GM23338 (cell line): ENCODE measurements at places on chromosomes 2 and 18.

DNA sequence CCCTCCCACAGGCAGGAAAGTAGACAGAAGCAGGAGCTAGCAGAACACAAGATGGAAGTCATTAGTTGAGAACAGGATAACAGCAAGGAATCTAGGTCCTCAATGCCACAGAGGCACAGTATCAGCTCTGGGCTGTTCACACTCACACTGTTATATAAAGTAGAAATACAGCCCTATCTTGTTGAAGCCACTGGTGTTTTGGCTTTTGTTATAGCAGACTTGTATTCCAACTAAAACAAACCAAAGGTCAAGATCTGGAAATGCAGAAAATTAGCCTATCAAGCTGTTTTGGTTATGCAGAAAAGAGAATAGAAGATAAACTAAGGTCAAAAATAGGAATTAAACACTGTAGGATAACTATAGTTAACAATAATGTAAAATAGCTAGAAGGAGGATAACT, 37.5 kb upstream of the L3MBTL4 start:
- no peak for DNase-seq

GRCh38 chr2:19442731-19443130, 84.3 kb upstream of the OSR1 start:
- no peak for DNase-seq

DNA sequence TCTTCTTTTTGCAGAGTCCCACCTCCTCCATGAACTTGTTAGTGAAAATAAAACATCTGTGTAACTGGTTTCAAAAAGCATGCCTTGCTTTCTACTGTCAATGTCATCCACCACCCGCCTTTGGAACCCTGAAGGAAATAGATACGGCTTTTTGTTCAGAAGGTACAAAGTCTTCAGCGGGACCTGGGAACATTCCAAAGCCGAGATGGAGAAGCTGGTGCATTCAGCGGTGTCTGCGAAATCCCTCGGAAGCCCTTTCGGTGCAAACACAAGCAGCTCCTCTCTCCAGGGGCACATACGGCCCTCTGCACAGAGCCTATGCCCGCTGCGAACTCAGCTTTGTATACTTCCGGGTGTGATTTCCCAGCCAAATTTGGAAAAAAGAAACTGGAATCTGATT, 555.8 kb upstream of the SALL3 start:
- no peak for DNase-seq

DNA sequence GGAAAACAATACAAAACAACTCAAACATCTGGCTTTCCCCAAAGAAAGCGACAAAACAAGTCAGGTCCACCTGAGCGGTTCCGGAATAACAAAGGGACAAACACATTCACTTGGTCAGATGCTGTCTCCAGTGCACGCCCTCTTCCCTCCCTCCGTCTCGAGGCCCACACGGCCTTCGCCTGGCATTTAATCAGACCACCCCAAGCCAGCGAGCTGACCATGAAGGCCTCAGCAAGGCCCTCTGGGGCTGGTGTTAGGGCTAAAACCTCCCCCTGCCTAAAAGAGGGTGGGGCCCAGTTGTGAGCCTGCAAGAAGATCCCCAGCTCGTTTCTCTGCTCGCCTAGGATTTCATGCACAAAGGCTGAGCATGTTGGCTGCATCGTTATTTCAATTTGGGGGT, 180.3 kb downstream of the EIPR1 start:
- no peak for DNase-seq

- DNase-seq: no peak
These were observed 76.9 kb downstream of the KLF7 start for GRCh38 chr2:207088839-207089238.

GRCh38 chr2:143994961-143995360, 525.0 kb downstream of the ZEB2 start:
- no peak for DNase-seq

DNA sequence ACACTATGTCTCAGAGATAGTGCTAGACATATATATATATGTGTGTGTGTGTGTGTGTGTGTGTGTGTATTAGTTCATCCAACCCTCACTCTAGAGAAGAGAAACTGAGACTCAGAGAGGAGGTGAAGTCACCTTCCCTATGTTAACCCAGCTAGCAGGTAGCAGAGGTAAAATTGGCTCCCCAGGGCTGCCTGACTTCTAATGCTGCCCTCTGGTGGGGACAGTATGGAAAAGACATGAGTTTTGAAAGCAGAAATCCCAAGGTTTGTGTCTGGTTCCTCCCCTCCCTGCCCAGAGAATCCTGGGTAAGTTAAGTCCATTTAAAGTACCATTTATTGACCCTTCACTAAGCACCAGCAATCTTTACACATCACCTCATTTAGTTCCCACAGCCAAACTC, 137.7 kb downstream of the THNSL2 start:
- peak; percentile 78 for DNase-seq

GRCh38 chr2:174840436-174840835, 76.2 kb upstream of the CHRNA1 start:
- no peak for DNase-seq

DNA sequence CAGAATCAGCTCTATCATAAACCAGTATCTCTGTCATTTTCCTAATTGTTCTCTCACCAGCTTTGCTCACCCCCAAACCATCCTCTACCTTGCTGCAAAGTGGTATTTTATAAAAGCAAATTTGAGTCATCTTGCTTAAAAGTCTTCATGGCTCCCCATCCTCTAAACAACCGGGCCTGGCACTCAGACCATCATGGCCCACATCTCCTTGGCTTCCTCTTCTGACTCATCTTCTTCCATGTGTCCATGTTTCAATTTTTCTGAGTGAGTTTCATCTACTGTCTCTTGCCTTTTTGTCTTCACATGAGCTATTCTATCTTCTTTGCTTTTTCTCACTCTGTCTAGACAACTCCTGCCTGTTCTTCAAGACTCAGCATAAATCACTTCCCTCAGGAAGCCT, 58.6 kb downstream of the LHCGR start:
- no peak for DNase-seq

GRCh38 chr2:207167099-207167923, 1.6 kb upstream of the KLF7 start:
- no peak for DNase-seq

DNA sequence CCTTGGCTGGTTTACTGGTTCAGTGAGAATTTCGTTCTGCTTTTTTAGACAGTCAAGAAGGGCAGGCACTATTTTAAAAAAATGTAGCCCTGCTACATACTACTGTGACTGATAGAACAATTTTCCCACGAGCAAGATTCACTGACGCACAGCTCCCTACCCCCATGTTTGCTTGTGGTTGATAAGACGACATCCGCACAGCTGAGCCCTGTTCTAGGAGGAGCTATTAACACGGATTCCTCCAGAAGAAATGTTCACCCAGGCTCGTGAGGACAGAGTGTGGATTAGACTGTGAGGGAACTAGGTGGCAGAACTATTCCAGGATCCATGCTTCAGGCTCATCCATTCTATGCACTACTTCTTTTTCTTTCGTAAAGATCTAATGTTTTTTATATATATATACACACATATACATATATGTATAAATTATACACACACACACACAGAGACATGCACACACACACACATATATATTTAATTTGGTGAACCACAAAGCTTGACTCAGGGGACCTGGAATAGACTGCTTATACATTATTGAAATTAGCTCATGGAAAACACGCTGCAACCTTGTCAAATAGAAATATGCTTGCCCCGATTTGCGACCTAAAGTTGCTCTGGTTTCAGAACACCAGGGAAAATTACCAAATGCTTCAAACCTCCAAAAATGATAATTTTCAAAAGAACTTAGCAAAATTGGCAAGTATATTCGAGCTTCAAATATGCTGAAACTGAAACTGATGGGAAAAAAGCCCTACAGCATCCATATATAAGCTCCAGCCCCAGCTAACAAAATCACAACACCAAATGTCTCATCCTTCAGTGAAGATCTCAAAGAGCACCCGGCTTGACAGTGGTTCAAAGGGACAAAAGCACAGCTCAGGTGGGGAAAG, 370.4 kb downstream of the SOCS6 start:
- DNase-seq: no peak

- peak; percentile 47 for DNase-seq
These were observed 91.7 kb downstream of the KLF7 start for GRCh38 chr2:207073801-207074678.

GRCh38 chr18:48954886-48955819, 4.4 kb upstream of the SMAD7 start:
- DNase-seq: peak; percentile 71

DNA sequence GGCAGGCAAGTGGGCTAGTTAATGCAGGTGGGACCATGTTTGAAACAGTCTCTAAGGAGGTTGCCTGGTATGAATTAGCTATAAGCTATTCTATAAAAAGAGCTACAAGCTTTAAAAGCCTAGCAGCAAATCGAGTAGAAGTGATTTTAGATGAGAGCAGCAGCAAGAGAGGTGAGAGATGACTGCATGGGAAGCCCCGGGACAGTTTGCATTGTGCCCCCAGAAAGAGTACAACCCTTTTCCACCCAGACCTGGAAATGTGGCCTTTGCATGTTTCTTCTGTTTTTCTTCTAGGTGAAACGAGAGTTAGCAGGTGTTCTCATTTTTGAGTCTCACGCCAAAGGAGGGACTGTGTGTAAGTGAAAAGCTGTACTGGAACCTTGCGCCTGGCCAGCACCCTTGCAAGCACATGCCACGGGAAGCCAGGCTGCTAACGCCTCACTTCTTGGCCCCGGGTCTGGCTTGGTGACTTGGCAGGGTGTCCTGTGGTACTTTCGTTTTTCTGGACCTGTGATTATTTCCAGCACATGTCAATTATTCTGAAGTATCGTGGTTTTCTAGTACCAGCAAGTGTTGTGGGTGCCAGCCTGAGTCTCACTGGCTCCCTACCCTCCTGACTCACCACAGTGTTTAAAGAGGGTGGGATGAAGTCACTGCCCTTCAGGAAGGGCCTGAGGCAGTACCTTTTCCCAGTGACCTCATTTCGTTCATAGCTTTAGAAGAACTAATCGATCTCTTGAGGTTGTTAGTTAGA, 90.3 kb upstream of the MAP3K20 start:
- DNase-seq: no peak

DNA sequence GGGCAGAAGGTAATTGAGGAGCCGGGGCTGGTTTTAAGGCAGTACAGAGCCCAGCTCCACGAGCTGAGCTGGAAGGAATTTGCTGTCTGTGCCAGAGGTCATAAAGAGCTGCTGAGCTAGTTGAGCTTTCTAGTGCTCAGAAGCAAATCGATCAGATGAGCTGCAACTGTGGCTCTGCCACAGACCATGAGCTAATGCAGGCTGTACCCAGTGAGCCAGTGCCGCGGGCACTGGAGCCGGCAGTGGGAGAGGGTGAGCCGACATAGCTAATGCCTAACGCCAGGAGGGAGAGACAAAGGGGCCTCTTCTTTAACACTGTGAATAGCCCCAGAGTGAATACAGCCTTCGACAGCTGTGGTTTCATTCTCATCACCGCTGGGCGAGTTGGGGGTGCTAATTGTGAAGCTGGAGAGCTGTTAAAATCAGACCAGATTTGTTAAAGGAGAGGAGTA, 410.1 kb upstream of the TCF4 start:
- peak; percentile 48 for DNase-seq

DNA sequence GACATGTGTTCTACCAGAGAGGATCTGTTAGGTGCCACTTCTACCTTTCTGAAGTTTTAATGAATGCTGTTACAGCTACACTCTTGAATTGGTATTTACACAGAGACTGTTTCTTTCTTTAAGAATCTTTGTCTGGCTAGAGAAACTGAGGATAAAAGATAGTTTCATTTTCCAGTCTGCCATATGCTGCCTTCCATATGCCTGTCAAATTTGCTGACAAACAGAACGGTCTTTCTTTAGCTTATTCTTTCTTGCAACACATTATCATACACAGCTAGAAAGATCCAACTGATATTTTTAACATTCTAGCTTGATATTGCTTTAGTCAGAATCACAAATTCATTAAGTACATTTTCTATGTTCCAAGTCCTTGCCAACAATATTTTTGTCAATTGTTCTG, 409.8 kb upstream of the CELF4 start:
- no peak for DNase-seq

- peak; percentile 73 for DNase-seq
These were observed 670 bp upstream of the MOCOS start for GRCh38 chr18:36186461-36187192.

- DNase-seq: no peak
These were observed 325.5 kb downstream of the AFF3 start for GRCh38 chr2:99816908-99817307.

- no peak for DNase-seq
These were observed 1276.1 kb upstream of the FAM98A start for GRCh38 chr2:34875091-34875745.

DNA sequence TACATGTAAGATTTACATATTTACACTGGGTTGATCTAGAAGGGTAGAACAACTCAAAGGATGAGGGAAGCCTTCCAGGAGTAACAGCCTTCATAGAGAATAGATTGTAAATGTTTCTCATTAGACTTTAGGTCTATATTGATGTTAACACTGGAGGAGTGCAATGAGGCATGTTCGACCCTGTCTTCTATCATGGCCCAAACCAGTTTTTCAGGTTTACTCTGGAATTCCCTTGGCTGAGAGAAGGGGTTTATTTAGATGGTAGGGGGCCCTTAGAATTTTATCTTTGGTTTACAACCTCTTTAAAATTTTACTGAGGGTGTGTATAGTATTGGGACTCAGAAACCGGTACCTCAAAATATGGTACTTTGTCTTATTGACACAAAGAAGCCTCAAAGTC, 634.9 kb upstream of the PIK3C3 start:
- DNase-seq: peak; percentile 37

DNA sequence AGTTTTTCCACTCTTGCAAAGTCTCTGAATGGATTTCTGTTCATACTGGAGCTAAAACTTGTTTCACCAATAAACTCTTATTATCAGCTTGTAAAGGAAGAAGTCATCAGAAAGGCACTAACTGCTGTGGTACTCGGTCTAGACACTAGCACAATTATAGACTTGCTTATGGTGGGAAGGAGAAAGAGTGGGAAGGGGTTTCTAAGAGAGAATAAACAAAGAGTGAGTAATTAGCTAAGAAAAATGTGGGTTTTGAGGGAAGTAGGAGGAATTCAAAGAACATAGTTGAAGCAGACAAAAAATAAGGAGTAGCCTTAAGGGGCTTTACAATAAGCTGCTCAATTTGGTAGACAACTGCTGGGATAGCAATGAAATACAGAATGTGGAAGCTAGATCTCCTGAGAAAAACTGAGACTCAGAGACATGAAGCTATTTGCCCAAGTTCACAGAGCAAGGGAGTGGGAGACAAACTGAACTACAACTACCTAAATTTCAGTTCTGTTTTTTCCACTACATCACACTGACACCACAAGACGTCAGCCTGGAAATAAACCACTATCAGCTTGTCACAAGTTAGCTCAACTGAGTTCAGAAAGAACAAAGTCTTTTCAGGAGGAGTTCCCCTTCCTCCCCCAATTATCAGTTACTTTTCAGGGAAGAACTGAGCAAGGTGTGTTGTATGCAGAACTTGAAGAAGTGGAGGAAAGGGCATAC, 59.7 kb downstream of the MAP4K3 start:
- no peak for DNase-seq

- no peak for DNase-seq
These were observed 132.0 kb downstream of the VWC2L start for GRCh38 chr2:214542866-214543265.
